Epithelial cell of prostate (primary cell): ENCODE measurements at places on chromosomes 11 and 22.

DNA sequence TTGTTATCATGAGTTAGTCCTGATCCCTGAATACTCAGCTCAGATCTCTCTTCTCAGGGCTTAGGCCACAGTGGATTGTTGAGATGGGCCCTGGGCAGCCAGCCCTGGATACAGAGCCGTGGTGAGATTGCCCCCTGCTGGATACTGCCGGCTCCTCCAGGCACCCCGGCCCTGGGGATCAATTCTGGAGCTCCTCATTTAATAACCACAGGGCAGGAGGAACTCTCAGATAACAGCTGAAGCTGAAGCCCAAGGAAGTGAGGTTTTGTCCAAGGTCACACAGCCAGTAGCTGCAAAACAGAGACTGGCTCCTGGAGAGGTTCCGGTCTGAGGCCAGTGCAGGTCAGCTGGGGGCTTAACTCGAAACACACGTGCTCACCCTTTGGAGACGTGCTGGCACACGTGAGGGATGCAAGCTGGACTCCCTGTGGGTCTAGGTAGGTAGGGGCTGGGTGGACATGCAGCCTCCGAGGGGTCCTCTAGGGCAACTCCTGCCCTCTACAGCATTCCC is 16.0 kb downstream of the USH1C start:
- no peak for DNase-seq

GRCh38 chr11:72683782-72684200 is 9.6 kb upstream of the PDE2A start:
- no peak for DNase-seq

GRCh38 chr11:87466223-87466622 is 428.5 kb downstream of the TMEM135 start:
- no peak for DNase-seq

GRCh38 chr11:100791103-100791502 is 104.0 kb downstream of the ARHGAP42 start:
- DNase-seq, result no peak

GRCh38 chr11:8987446-8987845 is 16.4 kb downstream of the NRIP3 start:
- DNase-seq, result no peak

DNA sequence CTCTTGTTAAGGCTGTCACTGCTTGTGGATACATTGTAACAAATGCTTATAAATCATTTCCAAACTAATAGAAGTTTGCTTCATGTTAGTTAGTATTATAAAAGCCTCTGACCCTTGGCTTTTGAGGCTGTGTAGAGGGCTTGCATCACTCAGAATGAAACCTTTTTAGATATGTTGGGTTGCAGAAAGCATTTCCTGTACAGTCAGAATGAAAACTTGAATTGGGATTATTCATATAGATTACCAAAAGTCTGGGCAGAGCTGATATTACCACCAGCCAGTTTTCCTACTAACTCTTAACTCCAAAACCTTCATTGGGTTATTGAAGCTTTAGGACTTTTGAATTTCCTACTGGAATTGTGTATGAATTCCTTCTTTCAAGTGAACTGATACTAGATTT is 12.0 kb downstream of the KMT2A start:
- no peak for DNase-seq

DNA sequence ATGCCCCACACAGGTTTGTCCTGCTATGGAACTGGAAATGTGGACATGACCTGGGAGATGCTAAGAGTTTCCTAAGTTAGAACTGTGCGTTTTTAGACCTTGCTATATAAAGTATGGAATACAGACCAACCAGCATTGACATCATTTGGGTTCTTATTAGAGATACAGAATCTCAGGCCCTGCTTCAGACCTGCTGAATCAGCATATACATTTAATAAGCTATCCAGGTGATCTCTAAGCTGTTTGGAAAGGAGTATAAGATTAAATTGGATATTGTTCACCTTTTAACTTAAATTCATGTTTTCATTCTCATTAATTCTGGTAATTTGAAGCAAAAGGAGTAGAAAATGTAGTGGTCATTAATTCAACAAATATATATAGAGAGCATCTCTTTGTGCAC is 6.9 kb upstream of the CNTF start:
- no peak for DNase-seq

DNA sequence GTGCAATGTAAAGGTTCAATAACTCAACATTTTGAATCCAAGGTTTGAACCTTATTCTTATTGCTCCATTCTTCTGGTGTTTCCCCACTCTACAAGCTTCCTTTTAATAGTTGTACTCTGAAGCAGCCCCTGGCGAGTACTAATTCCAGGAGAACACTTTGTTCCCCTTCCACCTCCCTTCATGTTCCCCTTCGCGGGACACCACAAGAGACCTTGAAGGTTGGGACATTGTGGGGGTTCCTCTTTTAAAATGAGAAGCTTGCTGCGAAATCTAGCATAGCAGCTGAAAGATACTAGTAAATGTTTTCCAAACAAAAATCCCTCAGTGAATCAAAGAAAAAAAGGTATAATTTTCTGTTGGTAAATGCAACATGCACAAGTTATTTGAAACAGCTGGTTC is 626.3 kb upstream of the LRRC4C start:
- DNase-seq, result no peak

GRCh38 chr11:72826191-72826941 is 12.2 kb downstream of the ATG16L2 start:
- no peak for DNase-seq

GRCh38 chr22:50445071-50445879 is 29.6 kb downstream of the SBF1 start:
- DNase-seq, result no peak

DNA sequence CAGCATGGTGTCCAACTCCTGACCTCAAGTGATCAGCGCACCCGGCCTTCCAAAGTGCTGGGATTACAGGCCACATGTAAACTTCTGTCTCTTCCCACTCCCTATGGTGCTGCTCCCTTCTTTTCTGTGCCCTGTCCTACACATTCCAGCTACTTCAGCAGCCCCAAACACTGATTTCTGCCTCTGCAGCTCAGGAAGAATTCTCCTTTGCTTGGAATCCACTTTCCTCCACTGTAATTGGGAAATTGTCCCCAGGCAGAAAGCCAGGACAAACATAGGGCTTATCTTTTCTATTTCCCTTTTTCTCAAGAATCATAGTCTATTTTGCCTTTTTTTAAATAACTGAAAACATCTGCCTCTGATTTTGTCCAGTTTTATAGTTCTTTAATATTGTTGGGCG is 21.3 kb upstream of the DRG1 start:
- DNase-seq, result no peak

- DNase-seq, result no peak
Observed at GRCh38 chr11:72202571-72202970, 10.6 kb downstream of the FOLR1 start.
